ENCODE measurements at places on chromosomes 13 and 19. TPM values are rescaled to one million over a fixed set of nuclear protein-coding genes. Genes with fewer than 3 reads are reported as not detected.

DNA sequence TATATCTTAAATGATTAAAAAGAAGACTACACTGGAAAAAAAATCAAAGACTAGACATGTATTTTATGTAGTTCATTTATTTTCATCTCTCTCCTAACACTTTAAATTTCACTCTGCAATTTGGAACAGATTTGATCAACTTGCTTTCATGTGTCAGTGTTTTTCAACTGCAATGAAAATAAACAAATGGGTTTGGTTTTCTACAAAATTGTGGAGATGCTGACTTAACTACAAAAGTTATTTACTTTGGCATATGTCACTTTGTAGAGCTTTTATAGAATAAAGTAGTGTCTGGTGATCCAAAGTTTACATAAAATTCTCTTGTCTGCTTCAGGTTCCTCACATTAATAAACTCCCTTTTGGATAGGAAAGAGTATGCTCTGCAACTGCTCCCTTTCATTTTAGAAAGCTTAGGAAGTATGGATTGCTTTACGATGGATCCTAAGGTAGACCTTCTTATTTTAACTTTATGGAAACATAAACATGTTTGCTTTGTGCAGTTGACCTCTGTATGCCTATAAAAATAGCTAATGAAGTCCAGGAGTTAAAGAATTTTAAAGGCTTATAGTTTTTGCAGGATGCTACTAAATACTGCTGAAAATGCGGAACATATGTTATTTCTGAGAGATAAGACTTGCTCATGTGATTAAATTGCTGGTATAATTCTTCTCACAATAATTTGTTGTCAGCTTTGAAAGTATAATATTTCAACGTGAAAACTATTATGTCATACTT lies 815.9 kb downstream of the PCDH9 start:
- no peak for DNase-seq

TLE6 gene
- total RNA-seq, result 0.18 TPM

ZNF563 gene
- total RNA-seq, result 1.6 TPM

- DNase-seq, result no peak
Observed at GRCh38 chr13:104597546-104598180, 1531.4 kb upstream of the SLC10A2 start.
